SK-N-MC (cell line): ENCODE measurements at places on chromosomes 4 and X.

GRCh38 chrX:108036298-108036973 is 8.4 kb upstream of the VSIG1 start:
- DNase-seq = no peak

DNA sequence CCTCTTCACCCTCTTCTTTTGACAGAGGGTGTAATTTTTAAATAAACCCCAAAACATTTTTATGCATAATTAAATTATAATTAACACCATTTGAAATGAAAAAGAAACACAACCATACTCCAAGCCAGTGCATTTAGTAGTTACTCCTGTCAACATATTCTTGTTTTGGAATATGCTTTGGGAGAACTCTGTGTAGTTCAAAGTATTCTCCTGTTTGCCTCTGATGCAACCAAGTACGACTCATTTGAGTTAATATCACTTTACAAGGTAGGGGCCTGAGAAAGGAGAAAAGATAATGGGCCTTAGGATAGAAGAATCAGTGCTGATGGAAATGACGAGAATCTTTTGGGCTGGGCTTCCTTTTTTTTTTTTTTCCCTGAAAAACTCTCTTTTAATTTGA is 2.7 kb downstream of the PTPN13 start:
- no peak for DNase-seq

DNA sequence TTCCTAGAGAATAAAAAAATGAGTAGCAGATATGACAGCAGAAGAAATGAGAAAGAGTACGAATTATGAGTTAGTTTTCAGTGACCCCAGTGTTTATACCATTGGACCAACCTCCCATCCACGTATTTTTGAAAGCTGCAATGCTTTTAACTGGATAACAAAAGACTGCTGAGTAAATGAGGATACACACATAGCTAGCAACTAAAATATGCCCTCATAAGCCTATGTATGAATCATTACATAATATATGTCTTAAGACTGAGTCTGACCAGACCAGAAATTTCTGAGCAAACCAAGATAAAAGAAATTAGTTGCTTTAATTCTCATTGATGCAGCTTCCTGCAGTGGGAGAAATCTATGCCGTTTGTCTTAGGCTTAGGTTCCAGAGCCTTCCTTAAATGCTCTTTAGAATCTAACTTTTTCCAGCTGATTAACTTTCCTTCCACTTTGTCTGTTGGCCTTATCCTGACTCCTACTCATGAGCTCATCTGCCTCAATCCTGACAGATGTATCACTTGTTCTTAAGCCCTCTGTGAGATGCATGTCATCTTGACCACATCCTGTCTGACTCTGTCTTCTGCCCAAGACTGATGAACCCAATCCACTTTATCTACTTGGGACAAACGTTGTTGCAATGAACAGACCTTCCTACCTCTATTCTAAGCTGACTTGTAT is 301.4 kb upstream of the AADAT start:
- no peak for DNase-seq

- no peak for DNase-seq
These were observed 79.0 kb downstream of the KLHL8 start for GRCh38 chr4:87141428-87141827.

- DNase-seq = no peak
These were observed 72.8 kb upstream of the ARSJ start for GRCh38 chr4:114052227-114052626.

GRCh38 chr4:145730026-145730425 is 50.1 kb downstream of the C4orf51 start:
- DNase-seq = no peak

DNA sequence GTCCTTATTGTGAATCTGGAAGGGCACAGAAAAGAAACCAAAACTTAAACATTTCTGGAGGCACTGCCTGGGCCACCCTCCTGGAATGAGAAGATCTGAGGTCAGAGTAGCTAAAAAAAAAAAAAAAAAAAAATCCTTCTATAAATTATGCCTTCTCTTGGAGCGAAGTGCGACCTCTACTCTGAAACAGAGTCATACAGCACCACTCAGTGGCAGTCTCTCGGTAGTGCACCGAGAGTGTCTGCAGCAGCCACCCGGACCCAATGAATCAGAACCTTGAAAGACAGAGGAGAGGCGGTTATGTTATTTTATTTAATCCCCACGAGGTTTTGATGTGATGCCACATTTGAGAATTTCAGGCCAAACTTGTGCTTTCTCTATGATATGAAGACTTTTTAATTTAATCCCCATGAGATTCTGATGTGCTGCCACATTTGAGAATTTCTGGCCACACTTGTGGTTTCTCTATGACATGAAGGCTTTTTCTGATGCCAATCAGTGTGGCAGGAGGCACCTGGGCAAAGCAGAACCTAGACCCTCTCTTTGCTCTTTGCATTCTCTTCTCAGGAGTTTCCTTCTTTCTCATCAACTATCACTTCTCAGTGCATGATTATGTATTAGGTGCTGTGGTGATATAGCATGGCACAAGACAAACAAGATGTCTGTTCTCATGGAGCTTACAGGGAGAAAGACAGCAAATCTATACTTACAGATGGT is 5.6 kb upstream of the CT47C1 start:
- DNase-seq = no peak

GRCh38 chr4:92198711-92199110 is 105.1 kb upstream of the GRID2 start:
- no peak for DNase-seq

GRCh38 chr4:176690716-176691115 is 102.0 kb downstream of the VEGFC start:
- DNase-seq = no peak

GRCh38 chr4:156820931-156821330 is 150.7 kb downstream of the PDGFC start:
- no peak for DNase-seq

GRCh38 chr4:159206427-159206871 is 103.6 kb downstream of the RAPGEF2 start:
- DNase-seq = peak; percentile 63

DNA sequence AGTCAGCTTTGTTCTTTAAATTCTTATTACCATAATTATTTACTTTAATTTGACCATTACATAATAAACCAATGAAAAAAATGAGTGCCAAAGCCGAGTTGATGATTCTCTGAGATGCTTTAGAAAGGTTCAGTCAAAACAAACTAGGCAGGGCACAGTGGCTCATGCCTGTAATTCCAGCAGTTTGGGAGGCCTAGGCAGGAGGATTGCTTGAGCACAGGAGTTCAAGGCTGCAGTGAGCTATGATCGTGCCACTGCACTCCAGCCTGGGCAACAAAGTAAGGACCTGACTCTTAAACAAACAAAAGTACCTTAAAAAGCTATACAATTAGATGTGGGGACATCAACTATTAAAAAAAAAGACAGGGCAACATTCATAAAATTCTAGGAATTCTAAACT is 75.0 kb downstream of the AFAP1 start:
- DNase-seq = no peak

- no peak for DNase-seq
These were observed 87.7 kb upstream of the MAP3K15 start for GRCh38 chrX:19602866-19603622.

DNA sequence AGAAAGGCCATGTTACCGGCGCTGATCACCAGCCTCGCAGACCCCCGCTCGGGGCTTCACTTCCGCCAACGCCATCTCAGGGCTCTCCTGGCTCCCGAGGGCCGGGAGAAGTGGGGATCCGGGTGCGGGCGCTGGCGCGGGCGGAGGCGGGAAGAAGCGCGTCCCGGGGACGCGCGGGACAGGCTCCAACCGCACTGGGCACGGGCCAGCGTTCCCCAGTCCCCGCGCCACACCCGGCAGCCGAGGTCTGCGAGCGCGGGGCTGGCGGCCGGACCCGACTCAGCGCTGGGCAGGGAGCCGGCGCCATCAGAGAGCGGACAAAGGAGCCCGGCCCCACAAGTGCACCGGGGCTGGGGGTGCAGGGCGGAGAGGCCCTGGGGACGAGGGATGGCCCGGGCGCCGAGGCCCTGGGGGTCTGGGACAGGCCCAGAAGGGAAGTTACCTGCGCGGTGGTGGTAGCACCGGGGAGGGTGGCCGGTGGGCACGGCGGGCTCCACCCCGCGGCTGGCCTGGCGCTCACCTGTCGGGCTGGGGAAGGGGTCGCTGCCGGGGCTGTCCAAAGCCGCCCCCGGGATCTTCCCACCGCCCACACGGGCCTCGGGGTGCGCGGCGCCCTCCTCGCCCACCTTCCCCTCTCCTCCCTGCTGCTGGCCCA is 449 bp downstream of the CTPS2 start:
- DNase-seq = no peak

GRCh38 chr4:16731776-16732380 is 166.6 kb downstream of the LDB2 start:
- DNase-seq = no peak

GRCh38 chrX:97158269-97158668 is 274.6 kb downstream of the RPA4 start:
- DNase-seq = no peak

DNA sequence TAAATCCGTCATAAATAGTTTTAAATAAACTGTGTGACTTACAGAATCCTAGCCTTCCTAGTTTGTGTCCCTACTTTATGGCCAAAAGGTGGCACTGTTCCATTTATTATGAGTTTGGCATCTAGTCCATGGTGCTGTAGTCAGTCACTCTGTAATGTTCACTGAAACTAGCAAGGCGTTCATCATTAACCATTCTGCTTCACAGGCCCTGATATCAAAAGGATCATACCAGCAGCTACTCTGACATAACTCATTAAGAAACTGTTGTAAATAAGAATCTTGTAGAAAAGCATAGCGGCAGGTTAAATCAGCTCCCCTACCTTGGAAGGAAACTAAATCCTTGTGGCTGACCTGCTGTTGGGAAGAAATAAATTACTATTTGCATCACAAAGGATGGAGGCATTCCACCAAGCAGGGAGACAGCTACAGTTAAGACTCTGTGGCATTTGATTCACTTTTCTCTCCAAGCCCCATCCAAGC is 919.6 kb upstream of the DIAPH2 start:
- DNase-seq = peak; percentile 50

- no peak for DNase-seq
These were observed 127.2 kb downstream of the FBXW7 start for GRCh38 chr4:152408514-152409327.

GRCh38 chrX:70456256-70456655 is 11.6 kb downstream of the DLG3 start:
- no peak for DNase-seq

DNA sequence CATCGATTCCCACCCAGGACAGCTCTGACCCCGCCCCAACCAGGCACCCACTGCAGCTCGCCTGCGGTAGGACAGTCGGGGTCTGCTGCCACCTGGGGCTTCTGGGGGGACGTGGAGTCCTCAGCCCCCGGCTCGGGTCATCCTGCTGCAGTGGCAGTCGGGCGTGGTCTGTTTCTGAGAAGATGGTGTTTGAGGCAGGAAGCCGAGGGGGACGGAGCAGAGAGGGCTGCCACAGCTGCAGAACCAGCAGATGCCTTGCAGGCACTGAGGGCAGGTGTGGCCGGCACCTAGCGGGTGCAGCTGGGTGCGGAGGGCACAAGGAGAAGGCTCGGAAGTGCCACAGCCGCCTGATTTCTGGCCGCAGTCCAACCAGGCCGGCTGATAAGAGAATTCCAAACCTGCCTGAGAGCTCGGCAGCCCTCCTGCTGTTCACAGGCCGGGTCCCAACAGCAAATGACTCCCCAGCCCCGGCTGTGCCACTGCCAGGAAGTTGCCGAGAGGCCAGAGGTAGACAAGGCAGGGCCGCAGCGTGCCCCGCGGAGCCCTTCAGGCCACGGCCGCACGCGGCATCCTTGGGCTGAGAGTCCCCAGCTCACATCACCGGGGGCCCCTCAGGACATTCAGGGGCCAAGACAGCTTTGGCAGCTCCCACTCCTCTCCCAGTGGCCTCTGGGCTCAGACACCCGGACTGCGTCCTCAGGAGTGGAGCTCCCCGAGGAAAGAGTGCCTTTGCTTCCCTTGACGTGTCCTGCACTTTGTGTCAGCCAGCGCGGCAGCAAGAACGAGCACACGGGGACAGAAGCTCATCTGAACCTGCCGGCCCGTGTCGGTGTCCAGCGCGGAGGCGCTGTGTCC is 9.4 kb upstream of the CPLX1 start:
- no peak for DNase-seq

DNA sequence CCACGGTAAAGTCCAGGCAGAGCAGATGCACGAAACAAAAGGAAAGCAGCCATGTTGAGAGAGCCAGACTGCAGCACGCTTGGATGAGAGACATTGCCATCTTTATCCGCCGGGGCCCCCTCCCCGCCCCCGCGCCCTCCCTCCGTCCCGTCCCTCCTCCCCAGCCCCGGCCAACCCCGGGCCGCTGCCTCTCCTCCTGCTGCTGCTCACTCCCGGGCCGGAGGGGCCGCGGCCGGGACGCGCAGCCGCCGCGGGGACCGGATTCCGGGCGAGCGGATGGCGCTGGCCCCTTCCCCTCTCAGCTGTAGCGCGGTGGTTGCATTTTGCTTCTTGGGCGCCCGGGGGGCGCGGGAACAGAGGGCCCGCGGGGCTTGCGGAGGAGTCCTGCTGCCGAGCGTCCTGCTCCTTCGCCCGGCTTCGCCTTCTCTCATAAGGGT is 542 bp downstream of the RNF150 start:
- DNase-seq = no peak

DNA sequence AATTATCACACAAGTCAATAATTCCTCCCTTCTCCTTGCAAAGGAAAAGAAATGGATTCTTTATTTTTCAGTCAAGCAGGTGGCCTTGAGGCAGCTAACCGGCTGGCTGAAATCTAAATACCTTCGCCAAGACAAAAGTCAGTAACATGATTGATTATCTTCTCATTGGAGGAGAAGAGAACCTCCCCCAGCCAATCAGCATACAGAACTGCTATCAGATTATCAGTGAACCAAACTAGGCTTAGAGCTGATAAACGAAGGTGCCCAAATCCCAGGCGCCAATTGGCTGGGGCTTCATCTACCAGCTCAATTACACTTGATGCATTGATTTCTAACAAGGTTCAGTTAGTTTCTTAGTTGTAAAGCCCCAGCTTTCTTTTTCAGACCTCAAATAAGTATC is 152.4 kb upstream of the NOCT start:
- no peak for DNase-seq

DNA sequence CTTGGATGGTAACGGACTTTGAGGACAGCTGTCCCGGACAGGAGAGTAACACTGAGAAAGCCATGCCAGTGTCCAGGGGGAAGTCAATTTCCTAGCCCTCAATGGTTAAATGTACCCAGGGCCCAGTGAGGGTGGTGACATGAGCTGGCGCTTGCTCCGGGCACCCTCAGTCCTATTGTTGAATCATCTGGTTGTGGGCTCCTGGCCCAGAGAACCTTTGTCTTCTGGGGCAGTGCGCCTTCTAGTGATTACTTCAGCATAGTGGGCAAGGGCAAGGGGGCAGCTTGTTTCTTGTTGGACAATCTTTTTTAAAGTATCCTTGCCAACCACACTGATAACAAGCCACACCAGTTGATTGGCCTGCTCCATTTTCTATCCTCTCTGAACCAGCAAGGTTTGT is 30.9 kb upstream of the TRPC5 start:
- no peak for DNase-seq

GRCh38 chr4:61375301-61375700 is 175.2 kb downstream of the ADGRL3 start:
- DNase-seq = no peak

- no peak for DNase-seq
These were observed 31.5 kb downstream of the SEC24B start for GRCh38 chr4:109465069-109465468.

- no peak for DNase-seq
These were observed 107.6 kb downstream of the PDLIM5 start for GRCh38 chr4:94559351-94559806.

- DNase-seq = no peak
These were observed 915 bp upstream of the RAB33B start for GRCh38 chr4:139453041-139453370.

- DNase-seq = no peak
These were observed 54.9 kb upstream of the IRF2 start for GRCh38 chr4:184529283-184529682.

GRCh38 chrX:23365541-23365940 is 30.9 kb downstream of the PTCHD1 start:
- no peak for DNase-seq
